Aorta (tissue), 5 donors: ENCODE measurements at places on chromosomes 4 and X. TPM values are rescaled to one million over a fixed set of nuclear protein-coding genes. Genes with fewer than 3 reads are reported as not detected.
A peak's percentile ranks its signal among the peaks of the same experiment; 100 is the strongest.

DNA sequence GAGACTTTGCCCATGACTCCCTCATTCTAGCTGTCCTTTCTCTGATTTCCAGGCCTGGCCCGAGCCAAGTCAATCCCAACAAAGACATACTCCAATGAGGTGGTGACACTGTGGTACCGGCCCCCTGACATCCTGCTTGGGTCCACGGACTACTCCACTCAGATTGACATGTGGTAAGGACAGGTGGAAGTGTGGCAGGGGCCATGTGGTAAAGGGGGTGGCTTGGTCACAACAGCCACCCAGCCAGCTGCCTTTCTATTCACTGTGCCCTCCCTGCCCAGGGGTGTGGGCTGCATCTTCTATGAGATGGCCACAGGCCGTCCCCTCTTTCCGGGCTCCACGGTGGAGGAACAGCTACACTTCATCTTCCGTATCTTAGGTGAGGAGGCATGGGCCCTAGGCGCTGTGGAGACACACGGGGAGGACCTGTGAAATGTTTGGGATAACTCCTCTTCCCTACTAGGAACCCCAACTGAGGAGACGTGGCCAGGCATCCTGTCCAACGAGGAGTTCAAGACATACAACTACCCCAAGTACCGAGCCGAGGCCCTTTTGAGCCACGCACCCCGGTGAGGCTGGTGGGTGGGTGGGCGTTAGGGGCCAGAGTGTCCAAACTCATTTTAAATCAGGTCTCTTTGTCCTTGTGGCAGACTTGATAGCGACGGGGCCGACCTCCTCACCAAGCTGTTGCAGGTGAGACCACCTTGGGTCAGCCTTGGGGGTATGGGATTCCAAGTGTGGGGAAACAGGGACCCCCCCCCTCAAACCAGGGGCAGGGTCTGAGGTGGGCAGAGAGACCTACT lies 6.1 kb upstream of the USP11 start:
- peak; percentile 60 for DNase-seq

- no peak for DNase-seq
Measured at GRCh38 chr4:99841129-99841528, 24.5 kb downstream of the DAPP1 start.

DNA sequence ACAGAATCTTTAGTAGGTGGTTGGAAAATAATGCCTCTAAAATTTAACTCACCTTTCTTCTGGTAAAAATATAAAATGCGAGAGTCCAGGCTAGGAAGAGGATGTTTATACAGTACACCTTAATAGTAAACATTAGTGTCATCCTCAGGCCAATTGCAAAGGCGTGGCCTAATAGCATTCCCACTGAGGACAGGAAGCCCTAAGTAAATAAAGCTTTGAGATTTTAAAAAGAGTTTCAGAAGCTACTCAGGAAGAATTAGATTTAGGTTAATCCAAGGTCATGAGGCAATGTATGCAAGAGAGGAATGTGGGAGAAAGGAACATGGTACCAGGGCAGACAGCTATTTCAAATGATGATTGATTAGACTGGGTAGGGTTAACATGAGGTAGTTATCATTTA lies 49.5 kb downstream of the RPGR start:
- no peak for DNase-seq

DNA sequence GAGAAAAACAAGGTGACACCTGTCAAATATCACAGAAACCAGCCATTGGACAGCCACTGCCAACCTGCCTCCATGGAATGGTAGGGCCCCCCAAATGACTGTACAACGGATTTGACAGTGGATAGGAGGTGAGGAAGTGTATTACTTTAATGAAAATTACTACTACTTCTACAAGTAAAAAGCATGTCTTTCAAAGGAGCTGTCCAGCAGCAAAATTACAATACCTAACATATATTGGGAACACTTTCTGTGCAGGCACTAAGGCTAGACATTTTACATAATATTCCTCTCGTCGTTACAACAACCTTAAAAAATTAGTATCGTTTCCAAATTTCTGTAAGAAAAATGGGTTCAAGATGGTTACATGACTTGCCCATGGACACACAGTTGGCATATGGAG lies 14.9 kb downstream of the PPP3CA start:
- no peak for DNase-seq

DNA sequence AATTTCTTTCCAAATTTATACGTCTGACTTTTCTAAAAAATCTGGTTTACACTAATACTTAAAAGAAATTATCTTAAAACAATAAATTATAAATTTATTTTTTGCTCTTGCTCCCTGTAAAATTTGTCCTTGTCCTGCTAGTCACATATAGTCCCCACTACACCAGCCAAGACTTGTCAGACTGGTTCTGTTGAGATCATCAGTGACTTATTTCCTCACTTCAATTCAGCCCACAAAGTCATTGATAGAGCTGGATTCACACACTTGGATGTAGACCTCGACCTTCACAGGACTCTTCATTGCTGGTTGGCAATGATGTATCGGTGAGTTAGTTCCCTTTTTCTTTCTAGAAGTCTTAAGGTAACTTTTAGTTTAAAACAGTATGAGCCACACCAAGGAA lies at the start of gene TMPRSS11E:
TSS of gene TMPRSS11E (plus strand) at position 263 of the 400 bp plus-strand sequence. CDS start at position 313, 50 bp downstream.
- DNase-seq = no peak

GRCh38 chrX:101395789-101396188 lies 5.0 kb downstream of the RPL36A start:
- no peak for DNase-seq

DNA sequence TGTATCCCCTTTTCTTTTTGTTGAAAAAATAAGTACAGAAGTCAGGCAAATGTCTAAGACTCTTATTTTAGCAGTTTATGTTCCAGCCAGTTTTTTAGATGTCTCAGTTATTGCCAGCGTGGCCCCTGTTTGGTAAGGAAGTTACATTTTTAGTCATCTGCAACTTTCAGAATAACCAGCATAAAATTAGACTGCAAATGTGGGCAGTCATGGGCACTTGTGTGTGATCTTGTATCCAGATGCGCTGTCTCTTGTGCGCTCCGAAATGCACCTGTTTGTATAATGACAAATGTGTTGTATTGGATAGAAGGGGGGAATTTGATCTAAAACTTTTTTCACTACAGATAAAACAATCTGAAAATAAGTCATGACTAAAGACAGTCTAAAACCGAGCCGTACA lies 44.3 kb upstream of the CLCN4 start:
- DNase-seq = no peak

Gene BCOR
- 46.7 TPM for total RNA-seq
